ENCODE measurements at places on chromosomes 4 and X.

DNA sequence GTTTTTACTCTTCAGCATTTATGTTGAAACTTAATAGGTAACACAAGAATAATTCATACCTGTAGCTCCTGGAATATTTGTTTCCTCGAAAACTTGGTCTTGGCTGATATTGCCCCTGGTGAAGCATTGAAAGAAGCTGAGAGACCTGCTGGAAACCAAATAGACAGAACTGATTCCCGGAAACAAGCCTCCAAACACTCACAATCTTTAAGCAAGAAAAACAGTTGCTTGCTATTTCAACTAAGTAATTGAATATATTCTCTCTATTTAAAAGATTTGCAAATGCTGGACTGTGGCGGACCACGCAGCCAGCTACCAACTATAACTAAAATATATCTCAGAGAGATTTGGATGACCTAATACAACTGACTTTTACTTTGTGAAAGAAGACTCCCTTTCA is 3.6 kb downstream of the PCDH18 start:
- no peak for DNase-seq

DNA sequence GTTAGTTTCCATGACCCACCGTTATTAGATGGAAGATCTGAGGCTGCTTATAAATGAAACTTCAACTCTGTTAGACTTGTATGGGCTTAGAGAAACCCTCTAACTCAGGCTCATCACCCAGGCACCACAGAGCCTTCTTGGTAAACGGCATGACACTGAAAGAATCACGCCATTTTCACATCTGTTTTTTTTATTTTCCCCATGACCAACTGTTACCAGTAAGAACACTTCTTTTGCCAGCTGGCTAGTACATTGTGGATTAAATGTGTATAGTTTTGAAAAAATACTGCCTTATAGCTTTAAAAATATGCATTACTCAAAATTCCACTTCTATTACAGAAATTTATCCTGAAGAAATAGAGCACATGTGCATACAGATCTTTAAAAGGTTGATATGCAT is 48.0 kb upstream of the APELA start:
- DNase-seq = no peak

DNA sequence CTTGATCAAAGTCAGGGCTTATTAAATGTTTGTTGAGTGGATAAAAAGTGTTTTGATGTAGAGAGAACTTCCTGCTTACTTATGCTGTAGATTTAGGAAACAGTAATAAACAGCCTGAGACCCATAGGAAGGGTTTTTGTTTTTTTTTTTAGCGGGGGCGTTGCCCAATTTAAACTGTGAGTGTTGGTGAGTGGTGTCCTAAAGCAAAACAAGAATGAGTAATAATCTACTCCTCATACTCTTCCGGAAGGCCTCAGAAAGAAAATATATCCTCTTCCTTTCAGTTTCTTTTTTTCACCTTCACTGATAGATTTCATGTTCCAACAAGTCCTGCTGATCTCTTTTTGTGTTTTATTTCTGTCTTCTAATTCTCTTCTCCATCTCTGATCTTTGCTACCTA is 104.4 kb upstream of the SCML1 start:
- peak; percentile 36 for DNase-seq

GRCh38 chr4:139282721-139283075 is 2.7 kb upstream of the MGARP start:
- peak; percentile 26 for DNase-seq

- no peak for DNase-seq
Measured at GRCh38 chr4:102311912-102312311, 33.4 kb downstream of the SLC39A8 start.

GRCh38 chrX:129689796-129690195 is 35.0 kb upstream of the APLN start:
- no peak for DNase-seq

- no peak for DNase-seq
Measured at GRCh38 chrX:136931661-136932060, 51.1 kb upstream of the RBMX start.

DNA sequence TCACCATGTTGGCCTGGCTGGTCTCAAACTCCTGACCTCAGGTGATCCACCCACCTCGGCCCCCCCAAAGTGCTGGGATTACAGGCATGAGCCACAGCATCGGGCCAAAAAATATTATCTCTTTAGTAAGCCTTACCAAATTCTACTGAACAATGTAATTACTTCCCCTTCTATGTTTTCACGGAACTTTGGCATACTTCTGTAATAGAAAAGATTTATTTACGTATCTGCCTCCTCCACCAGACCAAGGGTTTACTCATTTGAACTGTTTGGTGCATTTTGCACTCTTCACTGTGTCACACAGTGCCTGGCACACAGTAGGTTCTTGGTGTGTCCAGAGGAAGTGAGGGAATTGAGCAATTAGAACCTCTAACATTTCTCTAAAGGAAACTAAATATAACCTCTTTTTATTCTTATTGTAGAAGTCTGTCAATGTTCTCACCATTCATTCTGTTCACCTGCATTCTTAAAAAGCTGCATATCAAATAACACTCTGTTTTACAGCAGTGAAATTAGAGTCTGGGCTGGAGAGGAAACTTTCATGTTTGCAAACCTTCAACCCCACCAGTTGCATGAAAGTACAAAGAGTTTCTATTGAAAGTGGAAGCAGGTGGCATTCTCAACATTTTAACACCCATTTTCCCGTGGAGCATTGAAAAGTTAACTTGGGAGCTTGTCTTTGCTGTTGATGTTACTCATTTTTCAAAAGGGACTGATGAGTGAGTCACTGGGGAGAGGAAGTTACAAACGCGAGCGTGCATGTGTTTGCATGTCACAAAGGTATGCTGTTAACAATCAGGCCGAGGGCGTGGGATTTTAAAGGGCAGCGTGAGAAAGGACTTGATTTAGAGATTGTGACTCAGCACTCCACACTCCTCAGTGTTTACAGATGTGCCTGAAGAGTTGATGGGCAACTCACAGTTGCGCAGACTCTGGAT is 314.1 kb downstream of the STK32B start:
- DNase-seq = peak; percentile 87

GRCh38 chrX:31245714-31246113 is 173.9 kb upstream of the FTHL17 start:
- DNase-seq = no peak

GRCh38 chrX:2512501-2512900 is 11.7 kb upstream of the DHRSX start:
- no peak for DNase-seq

- no peak for DNase-seq
Measured at GRCh38 chr4:146041139-146042004, 102.7 kb upstream of the ZNF827 start.

GRCh38 chr4:154610582-154610981 is 1.9 kb downstream of the FGG start:
- DNase-seq = no peak

DNA sequence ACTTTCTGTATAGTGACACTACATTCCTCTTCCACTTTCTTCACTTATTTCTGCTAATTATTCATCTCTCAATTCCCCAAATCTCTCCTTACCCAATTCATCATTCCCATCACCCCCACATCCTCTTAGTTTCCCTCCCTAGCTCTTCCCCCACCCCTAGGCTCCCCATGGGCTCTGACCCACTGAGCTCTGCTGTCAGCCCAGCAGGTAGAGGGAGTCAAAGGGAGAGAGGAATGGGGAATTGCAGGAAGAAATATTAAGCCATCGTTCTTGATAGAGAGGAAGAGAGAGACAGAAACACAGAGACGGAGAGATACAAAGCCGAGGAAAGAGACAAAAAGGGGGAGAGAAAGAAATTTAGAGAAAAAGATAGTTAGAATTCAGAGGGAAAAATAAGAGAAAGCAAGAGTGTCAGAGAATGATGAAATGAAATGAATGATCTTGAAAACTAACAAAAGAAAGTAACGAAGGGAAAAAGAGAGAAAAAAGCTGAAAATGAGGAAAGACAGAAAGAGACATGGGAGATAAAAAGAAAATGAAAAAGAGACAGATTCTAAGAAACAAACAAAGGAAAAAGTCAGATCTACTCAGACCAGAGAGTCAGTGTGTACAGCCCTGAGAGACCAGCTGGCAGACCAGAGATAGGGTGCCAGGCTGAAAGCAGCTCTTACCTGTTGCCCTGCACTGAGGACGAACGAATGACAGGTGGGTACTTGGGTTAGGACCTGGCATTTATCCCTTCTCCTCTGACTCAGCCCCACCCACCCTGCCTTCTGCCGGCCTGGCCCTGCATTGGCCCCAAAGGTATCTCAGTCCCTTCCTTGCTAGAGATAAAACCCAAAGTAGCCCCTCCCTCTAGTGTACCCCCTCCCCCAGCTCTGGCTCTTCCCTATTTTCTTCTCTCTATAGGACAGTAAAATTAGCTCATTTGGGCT is at the start of gene ALAS2:
Gene ALAS2, minus strand, starts transcription at position 707 of the 935 bp plus-strand sequence. CDS start 4,977 bp downstream, outside the sequence.
- DNase-seq = no peak

DNA sequence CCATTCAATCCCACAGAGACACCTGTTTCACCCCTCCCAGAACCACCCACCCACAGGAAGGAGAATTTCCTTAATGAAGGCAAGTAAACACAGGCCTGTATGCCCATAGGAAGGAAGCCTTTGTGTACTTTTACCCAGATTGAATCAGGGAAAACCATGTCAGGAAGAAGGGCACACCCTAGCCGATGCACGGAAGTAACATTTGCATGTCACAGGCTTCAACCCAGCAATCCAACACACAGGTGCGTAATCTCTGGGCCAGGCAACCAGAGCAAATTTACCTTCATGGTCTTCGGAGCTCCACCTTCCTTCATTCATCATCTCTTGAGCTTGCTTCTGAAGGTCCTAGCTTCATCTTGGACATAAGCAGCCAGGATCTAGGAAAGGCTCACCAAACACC is 206.3 kb downstream of the SHROOM3 start:
- DNase-seq = no peak

DNA sequence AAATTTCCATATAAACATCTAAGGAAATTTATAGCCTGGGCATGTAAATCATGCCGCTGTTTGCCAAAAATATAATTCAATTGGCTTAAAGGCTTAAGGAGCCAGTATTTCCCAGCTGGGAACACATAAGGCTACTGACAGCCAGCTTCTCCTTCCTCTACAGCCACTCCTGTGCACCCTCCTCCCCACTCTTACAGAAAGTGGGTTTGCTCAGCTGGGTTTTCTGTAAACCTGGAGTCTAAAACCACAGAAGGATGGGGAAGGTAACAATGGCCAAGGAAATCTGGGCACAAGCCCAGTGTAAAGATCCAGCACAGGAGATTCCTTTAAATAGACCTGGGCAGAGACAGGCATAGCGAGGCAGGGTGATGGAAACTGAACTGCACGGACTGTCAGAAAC is 18.5 kb downstream of the ACSL1 start:
- peak; percentile 36 for DNase-seq

DNA sequence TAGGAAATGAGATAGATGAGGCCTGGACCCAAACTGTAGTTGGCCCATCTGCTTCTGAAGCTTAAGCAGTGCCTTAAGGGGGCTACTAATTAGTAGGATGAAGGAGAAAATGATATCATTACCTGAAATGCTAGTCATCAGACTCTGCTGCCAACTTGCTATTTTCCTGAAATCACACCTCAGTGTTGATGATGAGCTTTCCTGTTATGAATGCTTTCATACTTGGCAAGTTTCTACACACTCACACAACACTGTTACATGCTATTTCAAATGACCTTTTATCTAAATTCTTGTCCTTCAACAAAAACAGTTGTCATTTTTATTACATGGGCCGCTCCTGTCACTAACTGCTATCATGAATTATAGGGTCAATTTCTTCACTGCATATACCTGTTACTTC is 416.0 kb downstream of the PRDM5 start:
- DNase-seq = no peak

Data from fibroblast of villous mesenchyme (primary cell).